Kidney glomerular epithelial cell (primary cell): ENCODE measurements at places on chromosomes 1 and 21.

GRCh38 chr1:43319766-43320165 is 17.9 kb upstream of the MPL start:
- DNase-seq: no peak

- no peak for DNase-seq
Observed at GRCh38 chr1:226274138-226274537, 34.8 kb downstream of the LIN9 start.

GRCh38 chr1:11134251-11134897 is 34.7 kb upstream of the EXOSC10 start:
- DNase-seq: no peak

GRCh38 chr1:246987083-246987690 is 20.7 kb downstream of the ZNF695 start:
- no peak for DNase-seq

DNA sequence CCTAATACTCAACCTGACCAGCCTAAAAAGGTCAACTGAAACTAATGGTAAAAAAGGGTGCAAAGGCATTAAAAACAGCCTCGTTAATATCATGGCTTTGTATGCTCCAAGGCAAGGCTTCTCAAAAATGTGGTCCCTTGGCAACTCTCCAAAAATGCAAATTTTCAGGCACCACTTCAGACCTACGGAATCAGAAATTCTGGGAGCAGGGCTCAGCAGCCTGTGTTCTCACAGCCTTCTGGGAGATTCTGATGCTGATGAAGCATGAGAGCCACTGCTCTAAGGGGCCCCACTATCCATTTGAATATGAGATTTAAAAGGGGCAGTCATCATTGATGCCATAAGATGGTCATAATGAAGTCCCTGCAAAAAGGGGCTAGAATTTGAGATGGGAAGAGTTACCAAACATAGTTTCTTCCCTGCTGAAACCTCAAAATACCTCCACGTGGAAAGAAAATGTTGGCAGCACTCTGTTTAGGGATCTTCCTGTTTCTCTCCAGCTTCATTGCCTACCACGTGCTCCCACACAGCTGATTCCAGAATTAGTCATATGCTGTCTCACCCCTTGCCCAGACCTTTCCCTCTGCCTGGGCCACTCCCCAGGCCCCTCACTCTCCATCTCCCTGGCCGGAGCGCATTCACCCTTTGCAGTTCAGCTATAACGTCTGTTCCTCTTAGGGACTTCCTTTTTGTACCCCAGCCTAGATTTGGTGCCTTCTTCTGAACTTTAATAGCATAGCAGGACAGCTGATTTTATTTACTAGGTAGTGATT is 46.7 kb downstream of the PHC2 start:
- DNase-seq: peak; percentile 55

DNA sequence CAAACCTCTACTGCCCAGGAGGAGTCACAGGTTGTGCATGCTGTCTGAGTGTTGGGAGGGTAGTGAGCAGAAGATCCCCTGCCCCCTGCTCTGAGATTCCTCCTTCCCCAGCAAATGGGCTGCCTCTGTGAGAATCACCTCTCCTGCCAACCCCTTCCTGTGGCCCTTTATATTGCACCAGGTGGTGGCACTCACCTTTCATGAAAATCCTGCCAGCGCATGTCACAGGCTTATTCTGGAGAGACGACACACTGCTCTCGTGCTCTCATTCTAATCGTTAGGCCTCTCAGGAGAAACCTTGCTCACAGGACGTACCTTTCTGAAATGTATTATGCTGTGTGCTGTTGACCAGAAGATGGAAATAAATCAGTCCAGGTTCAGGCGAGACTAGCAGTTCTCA is 113.7 kb downstream of the RGL1 start:
- no peak for DNase-seq

- no peak for DNase-seq
Observed at GRCh38 chr1:204567071-204567470, 50.9 kb downstream of the MDM4 start.

DNA sequence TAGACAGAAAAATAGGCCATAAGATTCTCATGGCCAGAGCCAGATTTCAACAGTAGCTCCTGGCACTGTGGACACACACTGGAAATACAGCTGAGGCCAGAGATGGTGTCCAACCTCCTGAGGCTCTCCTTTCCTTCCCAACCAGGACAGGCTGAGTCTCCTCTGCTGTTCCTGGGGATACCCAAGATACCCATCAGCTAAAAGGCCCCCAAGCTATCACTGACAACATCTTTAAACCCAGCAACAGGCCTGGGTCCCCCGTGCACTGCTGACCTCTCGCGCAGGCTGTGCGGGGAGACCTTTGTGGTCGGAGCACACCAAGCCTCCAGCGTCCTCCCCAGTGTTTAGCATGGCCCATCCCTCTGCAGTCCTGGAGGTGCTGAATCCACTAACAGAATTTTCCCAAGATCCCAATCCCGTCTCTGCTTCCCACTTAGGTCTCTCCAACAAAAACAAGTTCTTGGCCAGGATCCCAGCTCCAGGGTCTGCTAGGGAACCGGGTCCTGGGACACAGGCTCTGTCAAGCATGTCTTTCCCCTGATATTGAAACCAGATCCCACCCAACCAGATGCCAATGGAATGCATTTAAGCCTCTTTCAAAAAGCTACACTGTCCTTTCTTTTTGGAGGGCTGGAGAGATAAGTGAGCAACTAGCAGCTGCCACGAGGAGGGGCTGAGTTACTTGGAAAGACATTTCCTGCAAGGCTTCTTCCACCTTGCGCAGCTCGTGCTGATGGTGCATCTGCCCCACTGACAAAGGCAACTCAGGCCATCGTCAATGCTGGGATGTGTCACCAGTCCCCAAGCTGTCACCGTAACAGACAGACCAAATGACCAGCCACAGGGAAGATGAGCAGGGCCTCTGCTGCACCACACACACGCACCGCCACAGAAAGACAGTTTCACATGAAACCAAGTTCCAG is 73.2 kb downstream of the BCAR3 start:
- no peak for DNase-seq

GRCh38 chr1:65527190-65527589 is 106.7 kb downstream of the LEPR start:
- DNase-seq: no peak

- no peak for DNase-seq
Observed at GRCh38 chr1:174764191-174764590, 235.6 kb upstream of the CACYBP start.

GRCh38 chr1:181456551-181456950 is 26.8 kb upstream of the CACNA1E start:
- no peak for DNase-seq

DNA sequence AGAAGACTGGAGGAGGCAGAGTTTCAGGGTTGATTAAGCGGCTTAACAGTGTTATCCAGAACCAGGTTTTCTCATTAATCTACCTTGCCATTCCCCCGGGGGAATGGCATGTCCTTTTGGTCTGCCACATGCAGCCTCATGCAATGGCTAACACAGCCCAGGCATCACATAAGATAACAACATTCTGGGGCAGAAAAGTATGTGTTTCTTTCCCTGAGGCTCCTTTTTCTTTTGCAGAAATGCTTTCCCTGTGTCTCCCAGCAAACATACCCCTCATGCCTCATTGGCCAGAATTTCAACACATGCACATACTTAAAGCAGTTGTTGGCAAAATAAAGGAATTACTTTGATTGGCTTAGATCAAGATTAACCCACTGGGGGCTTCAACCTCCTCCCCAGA is 98.6 kb downstream of the OMA1 start:
- DNase-seq: no peak

DNA sequence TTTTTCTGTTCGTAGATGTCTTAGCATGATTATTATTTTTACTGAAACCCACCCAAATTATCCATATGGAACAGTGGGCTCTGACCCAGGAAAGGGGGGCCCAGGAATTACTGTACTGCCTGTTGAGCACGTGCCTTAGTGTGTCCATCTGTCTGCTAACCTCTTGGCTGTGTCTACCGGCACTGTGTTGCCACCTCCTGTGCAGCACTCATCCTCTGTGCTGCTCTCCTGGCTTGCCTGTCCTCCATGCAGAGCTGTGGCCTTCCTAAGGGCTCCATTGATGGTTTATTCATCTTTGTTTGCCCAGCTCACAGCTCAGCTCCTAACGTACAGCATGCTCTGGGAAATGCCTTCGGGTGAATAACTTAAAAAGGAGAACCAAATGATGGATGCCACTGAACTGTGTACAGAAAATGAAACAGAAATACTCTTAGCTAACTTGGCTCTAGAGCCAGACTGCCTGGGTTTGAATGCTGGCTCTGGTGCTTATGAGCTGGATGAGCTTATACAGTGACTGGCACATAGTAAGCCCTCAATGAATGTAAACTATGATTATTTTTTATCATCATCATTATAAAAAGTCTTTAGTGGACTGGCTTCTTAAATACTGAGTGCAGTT is 11.4 kb upstream of the RPTN start:
- DNase-seq: no peak

- no peak for DNase-seq
Observed at GRCh38 chr1:56450004-56450666, 129.2 kb downstream of the PLPP3 start.

DNA sequence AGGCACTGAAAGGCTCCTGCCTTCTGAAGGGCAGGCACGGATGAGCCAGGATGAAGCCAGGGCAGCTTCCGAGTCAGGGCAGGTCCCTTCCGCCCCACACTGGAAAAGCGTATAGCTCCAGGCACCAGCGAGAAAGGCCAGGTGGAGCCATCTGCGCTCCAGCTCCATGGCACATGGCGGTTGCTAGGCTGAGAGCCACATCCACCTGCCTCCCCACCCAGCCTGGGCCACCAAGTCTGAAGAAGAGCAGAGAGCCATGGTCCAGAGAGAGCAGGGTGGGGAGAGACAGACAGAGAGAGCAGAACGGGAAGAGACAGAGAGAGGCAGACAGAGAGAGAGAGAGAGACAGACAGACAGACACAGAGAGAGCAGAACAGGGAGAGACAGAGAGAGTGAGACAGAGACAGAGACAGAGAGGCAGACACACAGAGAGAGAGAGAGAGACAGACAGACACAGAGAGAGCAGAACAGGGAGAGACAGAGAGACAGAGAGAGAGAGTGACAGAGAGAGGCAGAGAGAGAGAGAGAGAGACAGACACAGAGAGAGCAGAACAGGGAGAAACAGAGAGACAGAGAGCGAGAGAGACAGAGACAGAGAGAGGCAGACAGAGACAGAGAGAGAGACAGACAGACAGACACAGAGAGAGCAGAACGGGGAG is 5.2 kb downstream of the FNDC10 start:
- DNase-seq: no peak

DNA sequence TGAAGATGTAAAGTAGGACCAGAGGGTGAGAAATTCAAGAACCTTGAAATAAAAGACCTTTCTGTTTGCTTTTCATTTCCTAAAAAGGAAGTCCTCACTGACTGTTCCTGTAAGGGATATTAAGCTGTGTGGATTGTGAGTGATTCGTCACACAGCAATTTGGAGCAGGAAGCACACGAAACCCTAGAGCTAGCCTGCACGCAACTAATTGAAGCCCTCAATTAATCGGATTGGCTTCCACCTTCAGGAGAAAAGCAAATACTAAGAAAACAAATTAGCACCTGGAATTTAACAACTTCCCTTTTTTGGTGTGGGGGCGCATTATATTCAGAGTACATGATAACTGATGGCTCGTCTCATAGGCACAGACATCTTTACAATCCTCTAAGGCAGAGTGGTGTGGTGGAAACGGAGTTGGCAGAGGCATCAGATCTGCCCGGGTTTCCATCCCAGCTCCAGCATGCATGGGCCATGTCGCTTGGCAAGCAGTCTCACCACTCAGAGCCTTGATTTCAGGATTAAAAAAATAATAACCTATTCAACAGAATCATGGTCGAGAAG is 95.2 kb downstream of the KCNJ15 start:
- peak; percentile 62 for DNase-seq

- no peak for DNase-seq
Observed at GRCh38 chr1:2391931-2392509, 379 bp downstream of the RER1 start.

DNA sequence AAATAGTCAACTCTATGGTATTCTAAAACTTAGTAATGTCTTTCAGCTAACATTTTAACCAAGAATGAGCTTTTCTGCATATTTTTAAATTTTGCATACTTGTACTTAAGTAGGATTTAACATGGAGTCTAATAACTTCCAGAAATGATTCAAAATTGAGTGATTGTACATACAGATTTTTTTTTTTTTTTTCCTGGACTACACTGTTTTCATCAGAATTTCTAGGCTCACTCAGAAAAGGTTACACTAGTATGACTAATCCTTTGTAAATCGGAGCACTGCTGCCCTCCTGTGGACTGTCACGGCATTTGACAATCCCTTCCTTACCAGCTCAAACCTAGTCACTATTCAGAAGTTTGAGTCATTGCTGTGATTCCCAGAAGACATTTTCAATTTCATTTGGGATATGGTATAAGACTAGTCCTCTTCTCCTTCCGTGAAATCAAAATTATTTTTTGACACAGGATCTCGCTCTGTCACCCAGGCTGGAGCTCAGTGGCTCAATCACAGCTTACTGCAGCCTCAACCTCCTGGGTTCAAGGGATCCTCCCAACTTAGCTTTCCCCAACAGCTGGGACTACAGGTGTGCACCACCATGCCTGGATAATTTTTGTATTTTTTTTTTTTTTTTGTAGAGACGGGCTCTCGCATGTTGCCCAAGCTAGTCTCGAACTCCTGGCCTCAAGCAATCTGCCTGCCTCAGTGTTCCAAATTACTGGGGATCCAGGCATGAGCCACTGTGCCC is 45.5 kb downstream of the CD46 start:
- peak; percentile 82 for DNase-seq

GRCh38 chr1:179007233-179007632 is 18.5 kb upstream of the FAM20B start:
- no peak for DNase-seq

- DNase-seq: no peak
Observed at GRCh38 chr1:209473025-209473424, 110.5 kb upstream of the CAMK1G start.

GRCh38 chr21:15004721-15005370 is 60.0 kb downstream of the NRIP1 start:
- peak; percentile 6 for DNase-seq
